Daoy (cell line): ENCODE measurements at places on chromosomes 11 and 22. TPM values are rescaled to one million over a fixed set of nuclear protein-coding genes. Genes with fewer than 3 reads are reported as not detected.
A peak's percentile ranks its signal among the peaks of the same experiment; 100 is the strongest.

DNA sequence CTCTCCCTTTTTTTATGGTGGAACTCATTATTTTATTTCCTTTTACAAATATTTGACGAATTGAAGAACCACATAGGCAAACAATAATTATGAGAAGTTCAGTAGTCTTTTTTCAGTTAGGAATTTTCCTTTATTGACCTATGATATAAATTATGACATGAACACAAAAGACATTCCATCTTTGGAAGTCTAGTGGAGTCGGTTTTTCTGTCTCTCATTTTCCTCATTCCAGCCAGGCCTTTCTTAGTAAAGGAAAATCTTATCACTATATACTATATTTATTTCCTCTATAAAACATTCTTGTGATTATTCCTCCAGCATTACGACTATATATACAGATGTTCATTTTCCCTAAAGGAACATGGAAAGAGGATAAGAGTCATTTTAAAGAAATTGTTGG, 1046.1 kb downstream of the DLG2 start:
- DNase-seq = no peak

Gene AQP11
- 0.06 and 0.23 TPM in 2 replicates for total RNA-seq

Gene SHISAL1
- total RNA-seq = 6.8 and 8.7 TPM in 2 replicates

GRCh38 chr11:85989746-85990145, 79.1 kb downstream of the PICALM start:
- no peak for DNase-seq

Gene C11orf87
- not detected in 2 replicates for total RNA-seq

Gene MS4A12
- total RNA-seq = not detected in 2 replicates

GRCh38 chr11:2142300-2142759, 3.1 kb upstream of the IGF2 start:
- peak; percentile 39 for DNase-seq

Gene MAP6
- total RNA-seq = 0.36 and 0.40 TPM in 2 replicates

DNA sequence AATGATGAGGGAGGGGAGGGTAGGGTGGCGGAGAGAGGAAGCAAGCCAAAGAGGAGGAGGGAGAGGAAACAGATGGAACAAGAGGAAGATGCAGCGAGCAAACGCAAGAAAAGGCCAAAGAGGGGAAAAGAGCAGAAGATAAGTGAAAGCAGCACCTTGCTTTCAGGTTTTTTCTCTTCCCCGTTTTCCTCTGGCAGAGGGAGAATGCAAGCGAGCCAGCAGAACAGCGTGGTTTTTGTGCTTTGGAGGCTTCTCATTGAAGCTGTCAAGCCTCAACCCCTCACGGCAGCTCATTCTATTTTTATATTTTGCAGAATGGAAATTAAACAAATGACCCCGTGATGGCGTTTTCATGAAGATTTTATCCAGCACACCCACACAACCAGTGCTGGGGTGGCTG, 67.1 kb upstream of the GRAMD1B start:
- DNase-seq = no peak

Gene RASGRP2
- total RNA-seq = not detected in 2 replicates

DNA sequence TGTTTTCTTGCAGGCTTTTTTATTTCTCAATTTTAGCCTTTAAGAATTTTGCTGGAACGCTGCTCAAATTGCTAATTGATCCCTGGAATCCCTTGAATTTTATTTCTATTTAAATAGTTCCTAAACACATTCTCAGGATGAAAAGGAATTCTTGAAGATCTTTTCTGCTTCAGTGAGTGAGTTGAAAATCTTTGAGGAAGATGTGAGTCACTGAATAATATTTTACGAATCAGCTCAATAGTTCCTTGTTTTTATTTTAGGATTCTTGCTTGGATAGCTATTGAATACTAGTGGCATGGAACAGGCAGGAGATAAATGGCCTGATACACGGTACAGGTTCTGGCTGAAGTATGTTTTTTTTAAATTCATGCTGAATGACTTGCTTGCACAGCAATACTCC, 194.6 kb upstream of the CCDC90B start:
- DNase-seq = no peak

DNA sequence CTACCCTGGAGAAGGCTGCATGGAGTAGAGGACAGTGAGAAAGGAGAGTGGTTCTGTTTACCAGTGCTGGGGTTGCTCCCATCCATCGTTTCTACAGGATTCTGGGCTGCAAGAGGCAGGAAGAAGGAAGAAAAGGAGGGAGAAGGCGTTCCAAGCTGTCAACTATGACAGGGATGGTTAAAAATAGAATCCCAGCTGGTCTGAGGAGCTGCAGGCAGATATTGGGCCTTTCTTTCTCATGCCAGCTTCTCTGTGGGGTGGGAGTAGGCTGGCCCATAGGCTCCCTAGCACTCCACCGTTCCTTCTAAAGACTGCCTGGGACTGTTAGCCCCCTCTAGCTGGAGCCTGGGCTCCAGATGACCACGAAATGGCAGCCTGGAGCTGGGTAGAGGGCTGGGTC, 13.6 kb downstream of the CCKBR start:
- no peak for DNase-seq
